ENCODE measurements at places on chromosomes 5 and 9. TPM values are rescaled to one million over a fixed set of nuclear protein-coding genes. Genes with fewer than 3 reads are reported as not detected.

DNA sequence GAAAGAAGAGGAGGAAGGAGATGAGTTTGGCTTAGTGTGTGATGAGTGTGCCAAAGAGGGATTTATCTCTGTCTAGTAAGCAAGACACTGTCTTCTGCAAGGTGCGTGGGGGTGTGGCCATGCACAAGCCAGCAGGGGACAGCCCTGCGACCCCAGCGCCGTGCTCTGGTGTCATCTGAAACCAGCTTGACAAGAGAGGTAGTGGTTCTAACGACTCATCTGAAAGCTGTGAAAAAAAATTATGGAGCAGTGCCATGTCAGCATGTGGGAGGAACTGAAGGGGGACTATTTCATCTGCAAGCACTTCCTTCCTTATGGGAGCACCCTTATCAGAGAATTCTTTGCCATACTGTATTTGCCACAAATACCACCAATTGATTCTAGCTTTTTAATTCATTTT, 398.6 kb downstream of the PSAT1 start:
- no peak for DNase-seq

DNA sequence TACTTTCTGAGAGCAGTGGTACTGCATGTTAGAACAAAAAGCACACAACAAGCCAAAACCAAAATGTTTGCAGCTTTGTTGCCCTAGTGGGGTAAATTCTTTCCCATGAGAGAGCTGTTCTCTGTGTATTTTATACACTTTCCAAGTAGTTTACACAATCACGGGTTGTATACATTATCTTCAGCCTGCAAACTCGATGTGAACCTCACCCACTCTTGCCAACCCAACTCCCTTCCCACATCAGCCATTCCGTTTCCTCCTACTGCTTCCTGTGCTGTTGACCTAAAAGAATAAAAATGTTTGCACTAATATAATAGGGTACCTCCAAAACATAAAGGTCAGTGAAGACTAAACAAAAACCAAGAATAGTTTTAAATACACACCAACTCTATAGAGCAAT, 47.0 kb downstream of the IQGAP2 start:
- DNase-seq = no peak

- no peak for DNase-seq
Measured at GRCh38 chr5:144697847-144698262, 527.2 kb downstream of the KCTD16 start.

The GGTA1 gene
- not detected for total RNA-seq

The CARD6 gene
- total RNA-seq = 2.3 TPM

The ARAP3 gene
- 4.1 TPM for total RNA-seq

Data from activated naive CD8-positive, alpha-beta T cell treated with anti-CD3 and anti-CD28 coated beads for 36 hours (primary cell).